Stimulated activated naive CD4-positive, alpha-beta T cell treated with Interleukin-2 at 50 U/mL for 16 hours (primary cell): ENCODE measurements at places on chromosomes 3 and 15.
A peak's percentile ranks its signal among the peaks of the same experiment; 100 is the strongest.

DNA sequence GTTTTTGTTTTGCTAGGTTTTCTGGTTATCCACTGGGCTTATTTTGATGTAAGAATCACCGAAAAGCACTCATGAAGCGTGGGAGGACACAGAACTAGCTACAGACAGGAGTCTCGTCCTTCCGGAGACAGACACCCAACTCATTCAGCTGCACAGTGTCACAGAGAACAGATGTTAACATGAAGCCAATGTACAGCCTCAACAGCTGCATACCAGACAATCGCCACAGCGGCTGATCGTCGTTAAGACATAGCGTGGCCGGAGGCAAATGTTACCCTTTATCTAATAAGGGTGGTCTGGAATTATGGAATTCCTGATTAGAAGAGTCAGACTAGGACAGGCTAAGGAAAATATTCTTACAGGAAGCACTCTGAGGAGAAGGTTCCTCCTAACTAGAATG lies 1.1 kb upstream of the PYGO1 start:
- DNase-seq: no peak

DNA sequence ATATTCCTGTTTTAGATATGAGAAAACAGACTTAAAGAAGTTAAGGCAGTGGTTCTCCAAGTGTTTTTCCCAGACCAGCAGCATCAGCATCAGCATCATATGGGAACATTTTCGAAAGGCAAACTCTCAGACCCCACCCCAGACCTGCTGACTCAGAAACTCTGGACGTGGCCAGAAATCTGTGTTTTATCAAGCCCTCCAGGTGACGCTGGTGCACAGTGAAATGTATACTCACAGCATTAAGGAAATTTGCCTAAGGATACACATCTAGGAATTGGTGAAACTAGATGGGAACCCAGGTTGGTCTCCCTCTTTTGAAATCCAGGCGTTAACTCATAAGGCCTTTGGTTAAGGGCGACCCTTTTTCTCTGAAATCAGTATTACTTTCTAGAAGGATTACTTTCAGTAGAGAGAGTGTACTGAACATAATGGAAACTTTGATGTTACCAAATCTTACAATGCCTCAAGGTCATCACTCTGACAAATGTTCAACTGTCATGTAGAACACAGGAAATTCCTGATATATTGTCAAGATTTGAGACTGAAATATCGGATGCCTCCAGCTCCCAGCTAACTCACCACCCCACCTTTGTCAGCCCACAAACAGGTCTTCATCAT lies 910.2 kb downstream of the ROBO1 start:
- DNase-seq: no peak

- DNase-seq: no peak
Observed at GRCh38 chr3:45580112-45580765, 14.3 kb upstream of the LIMD1 start.

- DNase-seq: peak; percentile 45
Observed at GRCh38 chr15:70512772-70513362, 250.5 kb downstream of the UACA start.

GRCh38 chr3:127730171-127730570 lies 57.4 kb downstream of the ABTB1 start:
- DNase-seq: no peak

GRCh38 chr3:17581421-17582080 lies 160.9 kb downstream of the TBC1D5 start:
- no peak for DNase-seq

DNA sequence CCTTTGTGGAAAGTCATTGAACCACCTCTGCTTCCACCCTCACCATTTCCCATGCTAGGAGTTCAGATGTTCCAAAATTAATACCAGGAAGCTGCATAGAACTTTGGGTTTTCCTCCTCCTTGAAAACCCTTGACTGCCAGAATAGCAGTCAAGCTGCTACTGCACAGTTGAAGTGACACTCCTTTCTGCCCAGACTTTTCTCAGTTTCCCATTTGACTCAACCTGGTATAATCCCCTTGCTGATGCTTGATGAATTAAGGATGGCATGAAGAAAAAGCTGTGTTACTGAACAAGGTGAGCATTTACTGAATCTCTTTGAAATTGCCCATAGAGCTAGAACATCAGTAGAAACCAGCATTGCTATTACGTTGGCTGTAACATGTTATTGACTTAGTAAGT lies 286.0 kb downstream of the EDEM1 start:
- no peak for DNase-seq

- DNase-seq: no peak
Observed at GRCh38 chr3:52671676-52672075, 14.0 kb downstream of the PBRM1 start.

- DNase-seq: no peak
Observed at GRCh38 chr3:138197058-138197457, 10.0 kb downstream of the ARMC8 start.

- DNase-seq: no peak
Observed at GRCh38 chr3:126527006-126527405, 3.1 kb downstream of the CHST13 start.

- no peak for DNase-seq
Observed at GRCh38 chr3:127815001-127815400, 7.3 kb downstream of the MGLL start.

DNA sequence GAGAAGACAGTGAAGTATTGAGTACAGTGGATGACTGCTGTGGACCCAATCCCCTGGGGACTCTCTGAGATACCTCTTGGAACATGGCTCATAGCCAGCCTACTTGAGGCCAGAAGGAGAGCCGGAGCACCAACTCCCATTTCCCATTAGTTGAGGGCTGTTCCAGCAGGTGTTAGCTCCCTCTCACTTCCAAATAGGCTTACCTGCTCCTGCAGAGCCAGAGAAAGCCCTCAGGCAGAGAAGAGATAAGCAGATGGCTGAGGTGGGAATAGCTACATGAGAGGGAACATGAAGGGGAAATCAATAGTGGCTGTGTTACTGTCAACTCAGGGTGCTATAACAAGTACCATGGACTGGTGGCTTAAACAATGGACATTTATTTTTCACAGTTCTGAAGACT lies 4.6 kb upstream of the CCK start:
- no peak for DNase-seq

- DNase-seq: no peak
Observed at GRCh38 chr15:33278816-33279612, 31.8 kb upstream of the RYR3 start.

DNA sequence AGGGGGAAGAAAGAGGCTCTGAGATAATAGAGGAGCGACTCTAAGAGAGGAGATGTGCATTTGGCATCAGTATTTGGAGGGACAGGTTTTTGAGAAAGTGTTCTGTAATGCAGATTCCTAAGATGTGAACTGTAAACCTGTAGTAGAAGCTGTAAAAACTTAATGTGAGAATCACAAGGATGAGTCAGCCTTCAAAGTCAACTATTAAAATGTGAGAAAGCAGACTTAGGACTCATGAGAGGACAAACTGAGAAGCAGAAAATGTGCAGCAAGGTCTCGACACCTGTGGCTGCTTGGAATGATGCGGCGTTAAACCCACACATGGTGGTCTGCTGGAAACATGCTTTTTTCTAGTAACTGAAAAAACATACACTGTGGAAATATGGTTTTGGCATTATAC lies 36.0 kb downstream of the USP13 start:
- no peak for DNase-seq

DNA sequence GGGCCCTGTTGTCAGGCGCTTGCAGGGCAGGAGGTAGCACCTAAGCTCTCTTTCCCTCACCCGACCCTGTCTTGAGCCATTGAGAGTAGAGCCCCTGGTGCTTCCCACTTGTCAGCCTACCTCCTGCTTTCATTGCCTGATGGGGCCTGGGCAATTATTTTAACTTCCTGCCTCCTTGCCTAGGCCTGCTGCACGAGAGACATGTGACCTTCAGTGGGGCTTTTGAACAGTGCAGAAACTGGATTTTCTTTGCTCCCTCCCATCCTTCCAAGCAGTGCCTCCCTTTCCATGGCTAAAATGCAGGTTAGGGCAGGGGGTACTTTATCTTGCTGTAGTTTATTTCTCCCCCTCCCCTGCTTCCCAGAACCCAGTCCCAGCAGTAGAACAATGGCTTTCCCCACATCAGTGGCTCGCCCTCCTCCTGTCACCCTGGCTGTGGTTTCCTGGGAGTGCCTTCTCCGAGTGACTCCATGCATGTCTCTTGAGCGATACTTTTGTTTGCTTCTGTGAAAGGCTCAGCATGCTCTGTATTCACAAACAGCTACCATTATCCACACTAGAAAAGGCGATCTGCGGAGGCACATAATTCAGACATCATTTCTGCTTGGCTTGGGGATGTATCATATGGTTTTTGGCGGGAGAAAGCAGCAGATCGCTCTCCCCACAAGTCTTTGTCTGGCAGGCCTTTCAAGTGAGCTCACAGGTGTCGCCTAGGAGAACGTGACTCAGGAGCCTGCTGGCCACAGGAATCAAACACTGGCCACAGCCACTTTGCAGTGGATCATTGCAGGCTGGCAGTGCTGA lies 24.1 kb downstream of the PDIA5 start:
- no peak for DNase-seq

- DNase-seq: no peak
Observed at GRCh38 chr3:109382588-109382987, 45.2 kb upstream of the DPPA4 start.

GRCh38 chr3:120853416-120853815 lies 54.6 kb upstream of the STXBP5L start:
- no peak for DNase-seq

GRCh38 chr3:13590841-13591520 lies 42.1 kb downstream of the FBLN2 start:
- DNase-seq: no peak

DNA sequence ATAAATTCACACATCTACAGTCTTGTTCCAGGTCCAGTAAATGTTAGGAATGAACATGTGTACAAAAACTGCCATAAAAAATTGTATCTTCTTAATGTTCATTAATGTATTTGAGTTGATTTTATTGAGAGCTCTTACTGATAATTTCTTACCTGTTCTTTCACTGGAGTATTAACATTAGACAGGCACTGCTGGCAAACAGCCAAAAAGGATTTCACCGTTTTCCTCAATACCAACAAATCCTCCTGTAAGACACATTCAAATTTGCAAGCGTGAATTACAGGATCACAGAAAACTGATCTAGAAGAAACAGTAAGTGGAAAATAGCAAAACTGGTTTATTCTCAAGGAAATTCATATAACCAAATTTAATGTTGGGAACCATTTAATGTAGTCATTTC lies 127.4 kb downstream of the PCCB start:
- no peak for DNase-seq

GRCh38 chr15:49436751-49437150 lies 13.7 kb downstream of the FGF7 start:
- DNase-seq: no peak

- no peak for DNase-seq
Observed at GRCh38 chr3:32280262-32280910, 41.9 kb downstream of the CMTM8 start.

DNA sequence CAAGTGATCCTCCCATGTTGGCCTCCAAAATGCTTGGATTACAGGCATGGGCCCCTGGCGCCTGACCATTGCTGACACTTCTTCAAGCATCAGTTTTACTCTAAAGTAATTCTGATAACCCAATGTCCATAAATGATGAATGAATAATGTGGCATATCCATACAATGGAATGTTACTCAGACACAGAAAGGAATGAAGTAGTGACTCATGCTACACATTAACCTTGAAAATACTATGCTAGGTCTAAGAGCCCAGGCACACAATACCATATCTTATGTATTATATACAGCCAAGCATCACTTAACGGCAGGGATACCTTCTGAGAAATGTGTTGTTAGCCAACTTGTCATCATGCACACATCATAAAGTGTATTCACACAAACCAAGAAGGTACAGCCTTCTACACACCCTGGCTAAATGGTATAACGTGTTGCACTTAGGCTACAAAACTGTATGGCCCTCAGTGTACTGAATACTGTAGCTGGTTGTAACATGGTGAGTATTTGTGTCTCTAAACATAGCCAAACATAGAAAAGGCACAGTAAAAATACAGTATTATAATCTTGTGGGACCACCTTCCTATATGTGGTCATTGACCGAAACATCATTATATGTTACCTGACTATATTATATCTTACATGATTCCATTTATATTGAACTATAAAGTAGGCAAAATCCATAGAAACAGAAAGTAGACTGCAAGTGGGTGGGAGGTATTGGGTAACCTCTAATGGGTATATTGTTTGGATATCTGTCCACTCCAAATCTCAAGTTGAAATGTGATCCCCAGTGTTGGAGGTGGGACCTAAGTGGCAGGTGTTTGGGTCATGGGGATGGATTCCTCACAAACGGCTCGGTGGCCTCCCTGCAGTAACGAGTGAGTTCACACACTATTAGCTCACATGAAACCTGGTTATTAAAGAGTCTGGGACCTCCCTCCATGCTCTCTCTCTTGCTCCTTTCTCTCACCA lies 31.4 kb downstream of the MKRN2 start:
- no peak for DNase-seq

- peak; percentile 76 for DNase-seq
Observed at GRCh38 chr3:50192689-50193141, 1.3 kb downstream of the GNAT1 start.

DNA sequence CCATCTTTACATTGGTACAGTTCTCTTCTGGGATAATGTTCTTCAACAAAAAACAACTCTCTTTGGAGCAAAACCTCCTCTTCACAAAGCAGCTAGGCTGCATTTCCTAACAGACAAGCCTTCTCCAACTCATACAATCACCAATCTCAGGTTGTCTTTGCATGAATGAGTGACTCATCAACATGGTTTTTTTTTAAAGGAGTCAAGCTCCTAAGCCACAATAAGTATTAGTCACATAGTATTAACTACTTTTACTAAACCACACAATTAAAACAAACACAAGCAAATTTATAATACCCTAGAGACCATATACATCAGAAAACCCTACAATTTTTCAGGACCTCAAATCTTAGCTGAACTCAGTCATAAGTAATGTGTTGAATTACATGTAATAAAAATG lies 137.4 kb downstream of the TBC1D5 start:
- DNase-seq: no peak

GRCh38 chr15:39279311-39279710 lies 301.6 kb upstream of the THBS1 start:
- DNase-seq: no peak

DNA sequence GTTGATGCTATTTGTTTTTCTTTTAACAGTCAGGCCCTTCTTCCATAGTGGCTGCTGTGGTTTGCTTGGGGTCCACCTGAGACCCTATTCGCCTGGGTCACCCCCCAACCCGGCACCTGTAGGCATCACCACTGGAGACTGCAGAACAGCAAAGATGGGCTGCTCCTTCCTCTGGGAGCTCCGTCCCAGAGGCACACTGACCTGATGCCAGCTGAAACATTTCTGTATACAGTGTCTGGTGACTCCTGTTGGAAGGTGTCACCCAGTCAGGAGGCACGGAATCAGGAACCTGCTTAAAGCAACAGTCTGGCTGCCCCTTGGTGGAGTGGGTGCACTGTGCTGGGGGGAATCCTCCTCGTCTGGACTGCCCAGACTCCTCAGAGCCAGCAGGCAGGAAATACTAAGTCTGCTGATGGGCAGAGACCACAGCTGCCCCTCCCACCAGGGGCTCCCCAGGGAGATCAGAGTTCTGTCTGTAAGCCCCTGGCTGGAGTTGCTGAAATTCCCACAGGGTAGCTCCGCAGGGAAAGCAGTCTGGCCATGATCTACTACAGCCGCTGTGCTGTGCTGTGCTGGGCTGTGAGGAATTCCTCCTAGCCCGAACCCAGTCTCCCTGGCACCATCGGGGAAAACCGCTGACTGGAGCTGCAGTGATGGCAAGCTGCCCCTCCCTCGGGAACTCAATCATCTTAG lies 248.2 kb downstream of the TBC1D5 start:
- DNase-seq: no peak
